Omental fat pad (tissue), 4 donors: ENCODE measurements at places on chromosomes 2 and 18.

DNA sequence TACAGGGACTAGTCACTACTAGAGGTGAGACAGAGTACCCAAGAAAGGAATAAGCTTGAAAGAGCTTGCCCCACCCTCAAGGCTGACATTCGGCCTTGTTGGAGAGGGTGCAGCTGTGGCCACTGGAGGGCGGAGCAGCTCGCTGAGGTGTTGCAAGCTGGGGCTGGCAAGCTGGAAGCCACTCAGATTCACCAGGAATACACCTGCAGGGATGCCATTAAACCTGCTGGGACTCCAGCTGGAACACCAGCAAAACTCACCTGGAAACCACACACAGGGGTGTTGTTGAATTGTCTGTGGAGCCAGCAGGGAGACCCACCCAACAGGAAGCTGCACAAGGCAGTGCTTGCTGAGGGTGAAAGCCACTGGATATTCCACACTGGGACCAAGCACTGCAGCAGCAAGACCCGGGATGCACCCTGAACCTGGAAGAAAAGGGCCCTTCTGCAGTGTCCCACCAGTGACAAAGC is 26.1 kb downstream of the KCTD18 start:
- DNase-seq: no peak

DNA sequence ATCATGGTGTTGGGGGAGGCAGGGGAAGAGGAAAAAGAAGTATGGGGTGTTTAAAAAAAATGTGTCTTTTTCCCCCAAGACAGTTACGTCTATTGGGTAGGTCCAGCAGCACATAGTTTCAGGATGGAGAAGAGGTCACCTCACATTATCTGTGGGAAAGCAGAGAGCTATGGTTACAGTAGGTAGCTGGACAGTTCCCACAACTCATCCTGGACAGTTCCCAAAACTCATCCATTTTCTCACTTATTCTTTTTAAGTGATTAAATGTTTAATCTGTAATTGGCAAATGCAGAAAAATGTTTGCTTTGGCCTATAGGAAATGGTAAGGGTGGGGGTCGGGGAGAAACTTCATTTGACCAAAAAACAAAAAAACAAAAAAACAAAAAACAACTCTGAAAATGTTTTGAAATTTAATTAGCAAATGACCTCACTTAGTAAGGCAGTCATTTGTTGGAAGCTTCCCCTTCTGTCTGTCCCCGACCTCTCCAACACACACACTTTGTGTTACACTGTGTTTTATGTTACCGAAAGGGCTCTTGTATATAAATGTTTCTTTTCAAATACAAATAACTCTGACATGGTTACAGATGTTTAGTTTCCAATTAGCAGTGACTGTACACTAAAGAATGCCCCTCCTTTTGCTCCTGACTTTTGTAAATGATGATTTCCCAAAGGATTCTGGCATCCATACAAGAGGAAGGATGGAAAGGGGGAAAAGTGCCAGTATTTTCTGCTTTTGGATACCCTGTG is 173.3 kb upstream of the ZFP36L2 start:
- DNase-seq: no peak

DNA sequence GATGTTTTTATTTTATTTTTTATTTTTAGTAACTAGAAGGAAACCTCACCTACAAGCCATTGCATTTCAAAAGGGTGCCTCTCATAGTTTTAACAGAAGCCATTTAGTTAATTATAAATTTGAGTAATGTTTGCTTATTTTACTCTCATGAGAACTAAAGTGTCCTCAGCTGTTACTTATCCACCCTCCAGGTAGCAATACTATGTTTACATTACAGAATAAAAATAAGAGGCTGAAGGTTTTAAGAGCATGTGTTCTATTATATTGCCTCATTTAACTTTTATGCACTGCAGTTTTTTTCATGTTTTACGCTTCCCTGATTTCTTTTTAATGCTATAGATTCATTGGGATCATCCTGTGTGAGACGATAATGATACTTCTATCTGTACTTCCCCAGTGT is 235.5 kb downstream of the THSD7B start:
- no peak for DNase-seq

DNA sequence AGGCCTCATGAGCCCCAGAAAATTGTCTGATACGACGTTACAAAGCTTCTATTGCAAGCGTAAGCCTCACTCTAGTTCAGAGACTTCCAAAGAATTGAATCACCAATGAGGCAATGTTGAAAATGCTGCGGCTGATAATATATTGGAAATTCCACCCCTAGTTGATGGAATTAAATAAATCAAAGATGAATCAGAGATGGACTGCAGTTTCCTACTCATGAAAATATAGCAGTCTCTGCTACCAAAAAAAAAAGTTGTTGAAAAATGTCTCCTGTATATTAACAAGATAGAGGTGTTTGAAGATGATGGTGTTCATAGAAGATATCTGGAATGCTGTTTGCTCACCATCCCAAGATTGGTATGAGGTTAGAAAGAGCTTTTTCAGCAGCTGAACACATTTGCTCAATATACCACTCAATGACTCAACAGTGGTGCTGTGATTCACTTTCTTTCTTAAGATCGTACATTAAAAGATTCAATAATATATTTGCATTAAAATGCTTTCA is 99.8 kb upstream of the ARHGAP28 start:
- DNase-seq: no peak

DNA sequence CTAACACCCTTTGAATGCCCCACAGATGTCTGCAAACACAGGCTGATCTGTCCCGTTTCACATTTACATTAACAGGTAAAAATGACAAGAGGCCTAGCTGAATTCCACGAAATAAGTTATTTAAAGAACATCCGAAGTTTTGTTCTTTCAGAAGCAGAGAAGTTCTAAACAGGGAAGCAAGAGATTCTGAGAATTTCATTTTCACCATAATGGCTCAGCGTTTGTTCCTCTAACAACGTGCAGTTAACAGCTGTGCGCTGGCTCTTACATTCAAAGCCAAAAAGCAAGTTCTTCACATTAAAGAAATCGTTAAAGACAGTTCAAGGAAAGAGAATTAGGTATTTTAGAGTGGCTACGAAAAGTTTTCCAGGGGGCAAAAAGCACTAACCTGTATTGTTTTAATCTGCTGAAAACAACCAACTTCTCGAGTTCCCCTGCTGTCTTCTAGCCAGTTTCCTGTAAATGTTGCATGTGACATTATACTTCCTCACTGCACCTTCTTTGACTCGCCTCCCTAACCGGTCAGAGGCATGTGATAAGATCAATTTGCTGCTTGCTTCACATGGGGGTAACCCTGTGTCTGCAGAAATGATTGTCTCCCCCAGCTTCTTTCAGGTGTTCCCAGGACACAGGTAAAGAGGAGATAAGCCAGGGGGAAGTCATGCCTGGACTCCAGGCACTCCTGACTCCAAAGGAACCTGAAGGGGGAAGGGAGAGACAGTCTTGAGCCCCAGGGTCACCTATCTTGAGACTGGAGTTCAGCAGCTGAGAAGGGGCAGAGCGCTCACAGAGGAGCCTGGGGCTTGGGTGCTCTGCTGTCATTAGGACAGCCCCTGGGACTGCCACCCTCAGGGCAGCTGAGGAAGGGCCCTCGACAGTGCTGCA is 36.8 kb upstream of the WIPF1 start:
- DNase-seq: no peak

DNA sequence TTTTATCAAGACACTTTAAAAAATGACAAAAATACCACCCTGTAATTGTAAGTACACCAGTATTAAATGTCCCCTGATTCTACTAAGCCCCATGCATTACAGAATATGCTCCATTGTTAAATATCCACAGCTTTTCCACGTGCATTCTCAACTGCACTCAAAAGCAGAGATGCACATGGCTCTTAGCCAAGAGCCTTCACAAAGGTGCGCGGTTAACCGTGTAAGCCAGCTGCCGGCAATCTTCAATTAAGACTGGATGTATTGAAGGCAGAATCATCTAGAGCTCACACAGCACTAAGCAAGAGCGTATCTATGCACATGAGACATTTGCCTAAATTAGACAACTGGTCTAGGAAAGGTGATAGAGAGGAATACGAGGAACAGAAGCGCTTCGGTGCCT is 278.3 kb downstream of the NAPG start:
- DNase-seq: no peak

DNA sequence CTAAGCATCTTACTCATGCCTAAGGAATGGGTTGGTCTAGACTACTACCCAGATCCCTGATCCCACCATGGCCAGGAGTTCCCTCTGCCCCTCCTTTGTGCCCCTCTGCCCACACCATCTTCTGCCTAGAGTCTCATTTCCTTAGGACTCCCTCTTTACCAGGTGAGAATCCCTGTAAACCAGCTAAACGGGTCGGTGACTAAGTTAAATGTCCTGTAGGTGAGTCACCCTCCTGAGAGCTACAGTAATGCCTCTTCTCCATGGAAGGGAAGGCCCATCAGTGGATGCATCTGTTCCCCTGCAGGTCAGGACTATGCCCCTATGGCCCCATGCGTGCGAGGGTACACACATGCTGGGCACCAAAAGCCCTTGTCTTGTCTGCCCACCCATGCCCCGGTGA is 25.4 kb downstream of the PTGR3 start:
- DNase-seq: no peak

DNA sequence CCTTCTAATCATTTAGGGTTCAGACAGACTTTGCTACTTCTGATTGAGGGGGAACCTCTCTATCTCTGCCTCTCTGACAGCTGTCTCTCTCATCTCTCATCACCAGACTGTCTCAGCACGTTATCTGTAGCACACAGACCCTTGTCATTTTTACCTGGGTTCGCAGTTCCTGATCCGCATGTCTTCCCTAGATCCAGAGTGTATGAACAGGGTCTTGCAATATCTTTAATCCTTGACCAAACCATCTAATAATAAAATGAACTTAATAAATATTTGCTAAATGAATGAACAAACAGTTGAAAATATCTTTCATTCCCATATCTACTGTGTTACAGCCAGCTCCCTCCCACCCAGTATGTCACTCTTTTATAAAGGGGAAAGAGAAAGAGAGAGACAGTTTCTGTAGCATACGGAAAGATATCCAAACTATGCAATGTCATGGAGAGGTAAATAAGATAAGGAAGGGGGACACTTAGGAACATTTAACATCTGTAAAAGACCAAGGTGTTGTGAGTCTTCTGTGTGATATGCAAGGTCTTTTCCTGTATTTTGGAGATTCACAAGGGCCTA is 507.6 kb downstream of the SUCLG1 start:
- no peak for DNase-seq

GRCh38 chr2:207711750-207712530 is 500 bp downstream of the CCNYL1 start:
- DNase-seq: no peak

DNA sequence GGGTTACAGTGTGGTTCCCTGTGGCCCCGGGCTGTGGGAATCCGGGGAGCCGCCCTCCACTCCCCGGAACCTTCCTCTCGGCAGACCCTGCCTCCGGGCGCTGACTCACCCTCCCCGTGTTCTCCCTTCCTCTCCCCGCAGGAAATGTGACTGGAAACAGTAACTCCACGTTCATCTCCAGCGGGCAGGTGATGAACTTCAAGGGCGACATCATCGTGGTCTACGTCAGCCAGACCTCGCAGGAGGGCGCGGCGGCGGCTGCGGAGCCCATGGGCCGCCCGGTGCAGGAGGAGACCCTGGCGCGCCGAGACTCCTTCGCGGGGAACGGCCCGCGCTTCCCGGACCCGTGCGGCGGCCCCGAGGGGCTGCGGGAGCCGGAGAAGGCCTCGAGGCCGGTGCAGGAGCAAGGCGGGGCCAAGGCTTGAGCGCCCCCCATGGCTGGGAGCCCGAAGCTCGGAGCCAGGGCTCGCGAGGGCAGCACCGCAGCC is 59.5 kb downstream of the TNFRSF11A start:
- no peak for DNase-seq

DNA sequence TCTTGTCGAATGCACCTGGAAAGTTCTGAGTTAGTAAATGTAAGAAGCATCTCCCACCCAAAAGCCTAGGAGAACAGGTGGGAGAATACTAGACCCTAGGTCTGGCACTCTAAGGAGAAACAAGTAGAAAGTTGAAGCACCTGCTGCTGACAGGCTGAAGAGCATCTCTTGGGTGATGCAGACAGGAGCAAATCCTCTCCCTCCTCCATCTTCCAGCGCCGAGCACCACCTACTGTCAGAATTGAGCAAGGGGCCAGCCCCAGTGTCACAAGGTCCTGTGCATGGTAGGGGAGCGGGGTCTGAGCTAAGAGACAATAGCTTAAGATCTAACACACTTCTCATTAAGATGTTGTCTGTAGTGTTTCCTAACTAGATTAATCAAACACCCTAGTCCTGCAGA is 52.9 kb downstream of the HK2 start:
- DNase-seq: no peak

- no peak for DNase-seq
Observed at GRCh38 chr18:35749701-35750100, 168.2 kb downstream of the GALNT1 start.
